ENCODE measurements at places on chromosomes 2 and 18.

- DNase-seq, result no peak
Measured at GRCh38 chr2:226307487-226308322, 491.9 kb downstream of the IRS1 start.

- no peak for DNase-seq
Measured at GRCh38 chr2:74092275-74092674, 55.4 kb downstream of the BOLA3 start.

DNA sequence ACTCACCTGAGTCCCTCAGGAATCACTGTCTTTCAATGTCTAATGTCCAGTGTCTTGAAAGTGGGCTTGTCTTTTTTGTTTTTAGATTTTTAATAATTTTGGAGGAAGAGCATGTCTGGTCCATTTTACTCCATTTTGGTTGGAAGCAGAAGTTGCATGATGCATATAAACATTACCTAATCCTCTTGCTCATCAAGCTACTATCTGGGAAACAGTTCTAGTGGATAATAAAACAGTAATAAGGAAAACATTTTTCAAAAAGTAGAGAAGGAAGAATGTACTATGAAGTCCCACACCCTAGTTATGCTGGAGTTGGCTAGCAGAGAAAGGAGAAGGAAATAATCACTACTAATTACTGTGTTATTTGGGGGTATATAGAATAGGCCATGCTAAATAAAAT is 263.7 kb downstream of the ETAA1 start:
- DNase-seq, result no peak

DNA sequence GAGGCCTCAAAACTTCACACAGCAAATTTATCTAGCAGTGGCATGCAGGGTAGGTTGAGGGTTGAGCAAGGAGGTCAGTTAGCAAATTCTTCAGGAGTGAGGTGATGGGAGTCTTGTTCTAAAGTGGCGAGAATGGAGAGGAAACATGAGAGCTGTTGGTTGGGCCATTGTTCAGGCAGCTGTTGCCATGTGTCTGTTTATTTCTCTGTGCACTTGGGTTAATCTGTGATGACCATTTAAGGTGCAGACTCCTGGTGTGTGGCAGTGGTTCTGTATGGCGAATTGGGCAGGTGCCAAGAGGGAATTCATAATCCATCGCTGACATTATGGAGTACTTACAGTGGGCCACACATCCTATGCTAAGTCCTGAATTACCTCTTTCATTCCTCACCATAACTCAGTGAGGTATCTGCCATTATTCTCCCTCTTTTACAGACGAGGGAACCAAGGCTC is 30.4 kb downstream of the TMEM178A start:
- no peak for DNase-seq

- no peak for DNase-seq
Measured at GRCh38 chr18:11237484-11237883, 88.1 kb upstream of the PIEZO2 start.

Data from T-helper 2 cell (primary cell).